Sigmoid colon (tissue), 7 donors: ENCODE measurements at places on chromosomes 7 and 10. TPM values are rescaled to one million over a fixed set of nuclear protein-coding genes. Genes with fewer than 3 reads are reported as not detected.
A peak's percentile ranks its signal among the peaks of the same experiment; 100 is the strongest.

The ZP3 gene
- total RNA-seq: not detected

The POLR3A gene
- total RNA-seq: 13.0 TPM

The RUFY2 gene
- 34.9 TPM for total RNA-seq

- no peak overlapping the region for H3K4me3 ChIP-seq
- H3K27ac ChIP-seq: peak overlapping the region; percentile 70
- no peaks in the 10 kb centered on the region for H3K27me3 ChIP-seq
- no peaks in the 10 kb centered on the region for H3K36me3 ChIP-seq
- DNase-seq: no peak
- no peaks in the 10 kb centered on the region for H3K4me1 ChIP-seq
Observed at GRCh38 chr10:124727361-124727960, 16.7 kb downstream of the FAM53B start.

GRCh38 chr10:74433993-74434392 lies 283.0 kb downstream of the ADK start:
- no peaks in the 10 kb centered on the region for H3K36me3 ChIP-seq
- no peak for DNase-seq

- H3K27me3 ChIP-seq: no peaks in the 10 kb centered on the region
- H3K27ac ChIP-seq: no peak overlapping the region
- peaks cover 41% of the 10 kb centered on the region for H3K4me1 ChIP-seq
- no peak overlapping the region for H3K4me3 ChIP-seq
Observed at GRCh38 chr7:105306298-105306748, 82.4 kb downstream of the SRPK2 start.

- H3K36me3 ChIP-seq: no peaks in the 10 kb centered on the region
- DNase-seq: no peak
- H3K27ac ChIP-seq: no peak overlapping the region
Observed at GRCh38 chr10:122368502-122369254, 5.8 kb upstream of the PLEKHA1 start.

GRCh38 chr7:92437956-92438491 lies 9.3 kb upstream of the GATAD1 start:
- H3K4me3 ChIP-seq: no peak overlapping the region
- H3K4me1 ChIP-seq: no peaks in the 10 kb centered on the region
- no peaks in the 10 kb centered on the region for H3K27me3 ChIP-seq
- no peak for DNase-seq
- H3K36me3 ChIP-seq: no peaks in the 10 kb centered on the region

GRCh38 chr7:100675581-100676350 lies 2.2 kb downstream of the GNB2 start:
- peak overlapping the region; percentile 99 for H3K4me3 ChIP-seq
- peak overlapping the region; percentile 99 for H3K27ac ChIP-seq
- H3K36me3 ChIP-seq: peaks cover 28% of the 10 kb centered on the region
- peak; percentile 94 for DNase-seq

- no peaks in the 10 kb centered on the region for H3K4me1 ChIP-seq
- no peak for DNase-seq
- no peak overlapping the region for H3K27ac ChIP-seq
- no peak overlapping the region for H3K4me3 ChIP-seq
- H3K36me3 ChIP-seq: peaks cover 19% of the 10 kb centered on the region
Observed at GRCh38 chr10:405648-406047, 270.4 kb downstream of the ZMYND11 start.
